ENCODE measurements at places on chromosomes 6 and 20.

DNA sequence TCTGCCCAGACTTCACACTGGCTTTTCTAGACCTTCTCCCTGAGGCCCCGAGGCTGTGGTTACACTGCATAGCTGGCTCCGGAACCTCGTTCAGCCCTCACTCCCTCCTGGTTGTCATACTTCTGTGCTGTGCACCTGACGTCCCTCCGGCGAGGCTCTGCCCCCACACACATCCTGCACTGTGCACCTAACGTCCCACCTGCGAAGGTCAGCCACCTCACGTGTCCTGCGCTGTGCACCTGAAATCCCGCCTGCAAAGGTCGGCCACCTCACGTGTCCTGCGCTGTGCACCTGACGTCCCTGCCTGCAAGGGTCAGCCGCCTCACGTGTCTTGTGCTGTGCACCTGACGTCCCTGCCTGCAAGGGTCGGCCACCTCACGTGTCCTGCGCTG lies 111.0 kb upstream of the FRMD1 start:
- DNase-seq, result no peak

- DNase-seq, result peak; percentile 19
Observed at GRCh38 chr20:2524709-2525506, 11.5 kb upstream of the TMC2 start.

GRCh38 chr6:11323666-11324452 lies 91.4 kb upstream of the NEDD9 start:
- DNase-seq, result no peak

GRCh38 chr6:7042056-7042653 lies 65.6 kb upstream of the RREB1 start:
- no peak for DNase-seq

GRCh38 chr6:90403489-90404381 lies 107.1 kb upstream of the BACH2 start:
- DNase-seq, result no peak

GRCh38 chr20:11799281-11799684 lies 118.4 kb upstream of the BTBD3 start:
- DNase-seq, result no peak

DNA sequence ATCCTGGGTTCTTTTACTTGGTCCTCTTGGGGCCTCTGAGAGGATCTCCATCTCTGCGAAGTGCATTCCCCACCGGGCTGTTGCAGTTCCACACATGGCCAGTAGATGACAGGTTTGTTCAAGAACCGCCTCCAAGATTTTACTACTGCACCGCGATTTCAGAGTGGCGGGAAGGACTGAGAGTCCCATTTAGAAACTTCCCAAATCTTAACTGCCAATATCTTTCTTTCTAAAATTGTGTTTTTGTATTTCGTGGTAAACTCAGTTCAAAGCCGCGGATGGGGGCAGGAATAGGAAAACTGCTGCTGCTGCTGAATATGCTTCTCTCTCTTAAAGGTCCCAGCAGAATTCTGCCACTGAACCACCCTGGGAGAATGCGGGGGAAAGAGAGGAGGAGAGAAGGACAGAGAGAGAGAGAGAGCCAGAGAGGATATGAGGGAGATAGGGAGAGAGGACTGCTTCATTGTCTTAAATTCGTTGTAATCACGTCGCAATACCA lies 8.6 kb upstream of the BTNL2 start:
- DNase-seq, result peak; percentile 64

GRCh38 chr20:2983508-2983907 lies 59.9 kb upstream of the GNRH2 start:
- DNase-seq, result no peak

DNA sequence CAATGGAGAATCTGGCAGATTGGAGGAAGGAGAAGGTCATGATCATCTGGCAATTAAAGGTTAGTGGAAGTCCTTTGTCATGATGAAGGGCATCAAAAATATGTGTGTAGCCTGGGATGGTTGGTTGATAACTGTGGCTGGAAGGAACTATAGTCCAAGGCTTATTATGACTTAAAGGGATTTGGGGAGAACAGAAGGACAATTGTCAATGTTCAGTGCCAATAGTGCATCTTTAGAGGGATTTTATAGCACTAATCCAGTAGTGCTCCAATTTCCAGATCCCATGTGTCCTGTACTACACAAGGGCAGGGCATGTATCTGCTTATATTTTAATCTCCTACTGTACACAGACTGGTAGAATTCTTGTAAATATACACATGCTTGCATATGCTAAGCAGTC lies 5.0 kb upstream of the ZBTB24 start:
- no peak for DNase-seq

- no peak for DNase-seq
Observed at GRCh38 chr6:5078121-5078669, 6.9 kb upstream of the PPP1R3G start.

- DNase-seq, result no peak
Observed at GRCh38 chr6:102389994-102390393, 996.5 kb downstream of the GRIK2 start.

- no peak for DNase-seq
Observed at GRCh38 chr20:361561-361960, 14.7 kb downstream of the NRSN2 start.

DNA sequence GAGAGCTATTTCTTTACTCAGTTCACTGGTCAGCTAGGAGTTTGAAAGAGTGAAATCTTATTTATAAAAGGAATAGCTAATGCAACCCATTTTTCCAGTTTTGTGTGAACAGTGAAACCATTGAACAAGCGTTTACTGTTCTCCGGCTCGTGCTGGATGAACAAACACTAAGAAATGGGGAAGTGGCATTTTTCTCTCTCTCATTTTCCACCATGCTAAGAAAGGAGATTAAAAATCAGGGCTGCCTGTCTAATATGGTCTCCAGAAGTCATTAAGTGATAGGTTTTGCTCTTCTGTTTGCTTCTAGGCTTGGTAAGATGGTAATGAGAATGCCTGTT lies 774 bp upstream of the SFT2D1 start:
- DNase-seq, result no peak

DNA sequence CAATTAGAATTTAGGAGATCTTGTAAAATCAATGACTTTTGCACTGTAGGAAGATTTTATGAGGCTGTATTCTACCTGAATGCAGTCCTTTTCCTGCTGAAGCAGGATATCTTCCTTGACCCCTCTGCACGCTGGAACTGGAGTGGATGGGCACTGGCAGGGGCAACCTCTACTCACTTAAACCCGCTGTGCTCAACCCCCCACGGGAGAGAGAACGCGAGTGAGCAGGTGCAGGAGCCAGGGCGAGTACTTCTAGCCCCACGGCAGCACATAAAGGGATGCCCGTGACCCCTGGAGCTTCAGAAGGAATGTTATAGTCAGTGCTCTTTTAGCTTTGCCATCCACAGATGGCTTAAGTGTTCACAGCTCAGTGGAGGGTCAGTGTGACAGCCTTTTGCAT lies 1144.8 kb downstream of the EPHA7 start:
- DNase-seq, result no peak

- no peak for DNase-seq
Observed at GRCh38 chr6:155187994-155188706, 75.7 kb upstream of the CLDN20 start.

DNA sequence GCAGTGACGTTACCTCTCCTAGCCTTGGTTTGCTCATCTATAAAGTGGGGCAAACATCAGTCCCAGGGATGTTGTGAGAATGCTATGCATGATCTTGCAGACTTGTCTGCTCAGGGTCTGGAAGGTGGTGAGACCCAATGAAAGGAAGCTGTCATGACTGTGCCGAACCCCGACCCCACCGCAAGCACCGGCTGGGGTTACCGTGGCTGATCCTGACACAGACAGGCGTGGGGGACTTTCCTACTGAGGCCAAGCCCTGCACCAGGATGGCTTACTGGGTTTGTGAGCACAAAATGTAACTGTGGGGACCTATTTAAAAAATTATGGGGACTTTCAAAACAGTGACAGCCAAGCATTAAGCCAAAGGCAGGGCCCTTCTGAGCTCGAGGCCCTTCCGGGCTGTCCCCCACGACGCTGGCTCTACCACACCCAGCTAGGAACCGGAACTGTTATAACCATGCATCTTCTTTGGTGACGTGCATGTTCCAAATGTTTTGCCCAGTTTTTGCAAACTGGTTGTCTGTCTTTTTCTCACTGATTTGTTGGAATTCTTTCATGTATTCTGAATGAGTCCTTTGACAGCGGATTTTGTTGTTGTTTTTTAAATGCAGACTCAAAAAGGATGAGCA lies 76.6 kb upstream of the PMEPA1 start:
- DNase-seq, result no peak

DNA sequence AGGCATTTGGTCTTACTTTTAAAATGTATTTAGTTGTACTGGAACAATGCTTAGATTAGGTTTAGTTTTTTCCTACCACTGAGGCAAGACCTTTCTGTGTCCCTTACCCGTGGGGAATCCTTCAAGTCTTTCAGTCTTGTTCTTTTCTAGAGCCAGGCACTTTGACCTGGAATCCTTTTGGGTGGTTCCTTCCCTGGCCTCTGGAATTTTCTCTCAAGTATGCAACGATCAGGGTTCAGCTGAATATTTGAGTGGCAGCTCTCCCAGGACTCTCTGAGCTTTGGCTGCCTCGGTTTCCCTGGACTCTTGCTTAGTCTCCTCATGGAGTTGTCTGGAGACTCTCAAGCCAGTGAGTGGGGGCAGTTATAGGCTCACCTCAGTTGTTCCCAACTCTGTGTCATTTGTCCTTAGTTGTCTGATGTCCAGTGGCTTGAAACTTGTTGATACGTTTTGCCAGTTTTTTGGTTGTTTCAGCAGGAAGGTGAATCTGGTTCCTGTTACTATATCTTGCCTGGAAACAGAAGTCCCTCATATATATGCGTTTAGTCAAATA lies 118.1 kb downstream of the QKI start:
- DNase-seq, result no peak

GRCh38 chr6:150735341-150735851 lies 130.1 kb upstream of the MTHFD1L start:
- no peak for DNase-seq

GRCh38 chr6:135531954-135532490 lies 34.5 kb upstream of the AHI1 start:
- no peak for DNase-seq

DNA sequence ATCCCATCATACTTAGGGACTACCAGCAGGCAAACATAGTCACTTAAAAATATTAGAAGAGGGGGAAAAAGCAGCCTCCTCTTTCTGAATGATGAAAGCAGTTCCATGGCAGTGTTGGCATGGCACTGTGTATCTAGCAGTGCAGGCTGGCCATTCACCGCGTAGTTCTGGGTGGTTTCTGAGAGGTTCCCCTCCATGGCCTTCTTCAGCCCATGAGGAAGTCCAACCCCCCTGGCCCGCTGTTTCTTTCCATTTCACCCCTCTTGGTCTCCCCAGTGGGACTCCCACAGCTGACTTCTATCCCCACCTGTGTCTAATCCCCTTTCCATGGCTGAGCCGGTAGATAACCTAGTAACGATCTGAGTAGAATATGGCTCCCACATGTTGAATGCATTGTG lies 17.0 kb downstream of the PPARD start:
- no peak for DNase-seq

GRCh38 chr6:68710916-68711315 lies 75.8 kb downstream of the ADGRB3 start:
- no peak for DNase-seq

- no peak for DNase-seq
Observed at GRCh38 chr6:68760941-68761676, 126.0 kb downstream of the ADGRB3 start.

DNA sequence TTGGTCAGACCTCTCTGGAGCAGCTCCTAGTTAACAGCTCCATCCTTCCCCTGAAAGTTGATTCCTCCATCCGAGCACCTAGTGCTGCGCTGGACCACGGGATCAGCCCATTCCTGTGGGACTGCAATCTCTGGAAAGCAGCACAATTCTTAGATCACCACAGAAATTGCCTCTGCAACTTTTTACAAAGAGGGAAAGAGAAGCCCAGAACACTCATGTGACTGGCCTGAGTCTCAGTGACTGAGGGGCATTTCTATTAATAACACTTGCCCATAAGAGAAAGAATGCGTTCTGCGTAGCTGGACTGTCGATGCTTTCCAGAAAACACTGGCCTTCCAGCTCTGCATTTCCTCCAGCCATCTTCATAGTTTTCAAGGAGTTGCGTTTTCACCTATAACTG lies 18.3 kb downstream of the MPC1 start:
- DNase-seq, result no peak

DNA sequence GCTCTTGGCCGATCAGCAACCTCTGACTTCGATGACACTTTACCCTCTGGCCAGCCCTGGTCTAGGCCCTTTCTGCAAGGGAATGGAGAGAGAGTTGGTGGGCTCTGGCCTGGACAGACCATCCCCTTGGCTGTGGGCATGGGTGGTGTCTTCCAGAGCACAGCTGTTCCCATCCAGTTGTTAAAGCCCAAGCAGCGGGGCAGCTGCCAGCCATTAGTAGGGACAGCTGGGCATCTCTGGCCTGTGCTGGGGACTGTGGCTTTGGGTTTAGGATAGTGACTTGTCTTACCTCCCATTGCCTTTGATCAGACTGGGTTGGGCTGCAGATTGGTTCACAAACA lies 2.8 kb downstream of the CDC25B start:
- DNase-seq, result no peak

- DNase-seq, result no peak
Observed at GRCh38 chr6:117494283-117494682, 11.8 kb downstream of the DCBLD1 start.

- DNase-seq, result no peak
Observed at GRCh38 chr6:1076531-1077459, 235.1 kb upstream of the FOXQ1 start.

DNA sequence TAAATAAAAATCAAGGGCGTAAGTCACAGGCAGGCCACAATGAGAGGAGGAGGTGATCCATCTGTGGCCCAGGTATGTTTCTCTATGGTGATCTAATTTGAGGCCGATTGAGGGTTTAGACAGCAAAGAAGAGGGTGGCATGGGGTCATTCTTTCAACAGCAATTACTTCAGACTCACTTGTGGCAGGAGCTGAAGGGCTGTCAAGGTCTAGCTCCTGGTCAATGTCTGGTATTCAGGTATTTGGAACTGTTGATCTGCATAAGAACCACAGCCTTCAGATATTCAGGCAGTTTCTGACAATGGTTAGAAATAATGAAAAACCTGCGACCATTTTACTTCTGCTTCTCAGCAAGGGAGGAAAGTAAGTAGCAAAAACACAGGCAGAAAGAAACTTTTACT lies 259.6 kb downstream of the FOXC1 start:
- no peak for DNase-seq
